Stimulated activated CD8-positive, alpha-beta memory T cell treated with anti-CD3 and anti-CD28 coated beads, Interleukin-7, amount 100 ng/mL, for 1 hour (primary cell): ENCODE measurements at places on chromosomes 11 and 22.

DNA sequence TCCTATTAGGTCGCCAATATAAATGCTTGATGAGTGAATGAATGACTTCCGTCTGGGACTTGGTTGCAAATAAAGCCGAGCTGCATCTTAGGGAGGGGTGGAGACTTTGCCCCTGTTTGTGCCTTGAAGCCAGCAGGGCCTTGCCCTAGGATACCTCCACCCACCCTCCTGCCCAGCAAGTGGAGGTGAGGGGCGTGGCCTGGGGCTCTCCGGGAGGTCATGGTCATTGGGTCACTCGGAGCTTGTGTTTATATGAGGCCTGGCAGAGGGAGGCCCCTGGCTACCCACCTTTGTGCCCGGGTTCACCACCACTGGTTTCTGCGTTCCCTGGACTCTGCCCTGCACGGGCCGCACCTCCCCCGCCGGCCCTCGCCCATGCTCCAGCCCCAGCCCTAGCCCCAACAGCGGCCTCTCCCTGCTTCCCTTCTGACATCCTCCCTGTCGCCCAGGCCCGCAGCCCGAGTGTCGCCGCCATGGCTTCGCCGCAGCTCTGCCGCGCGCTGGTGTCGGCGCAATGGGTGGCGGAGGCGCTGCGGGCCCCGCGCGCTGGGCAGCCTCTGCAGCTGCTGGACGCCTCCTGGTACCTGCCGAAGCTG, 4.3 kb downstream of the MPST start:
- DNase-seq = no peak

DNA sequence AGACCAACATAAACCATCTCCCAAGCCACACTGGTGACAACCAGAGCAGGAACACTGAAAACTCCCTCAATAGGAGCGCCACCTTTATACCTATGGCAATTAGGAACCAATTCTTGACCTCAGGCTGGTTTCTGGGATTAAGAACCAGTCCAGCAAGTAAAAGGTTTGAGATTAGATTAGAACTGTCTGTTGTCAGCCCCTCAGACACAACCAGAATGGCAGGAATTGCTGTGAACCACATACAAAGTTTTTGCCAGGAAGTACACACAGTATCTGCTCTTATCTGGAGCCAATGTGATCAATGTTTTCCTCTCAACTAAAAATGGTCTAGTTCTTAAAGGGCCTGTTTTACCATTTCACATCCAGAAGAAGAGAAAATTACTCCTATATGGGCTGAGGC, 55.2 kb downstream of the RBFOX2 start:
- no peak for DNase-seq

- DNase-seq = no peak
These were observed at the start of gene SLC43A1 for GRCh38 chr11:57515332-57516060. TSS of gene SLC43A1 (minus strand) at chr11:57515702. CDS start at chr11:57514111, 1,591 bp downstream.

GRCh38 chr11:94895451-94895850, 77.9 kb downstream of the CWC15 start:
- no peak for DNase-seq

GRCh38 chr22:28801845-28802594, 1.7 kb upstream of the XBP1 start:
- no peak for DNase-seq

DNA sequence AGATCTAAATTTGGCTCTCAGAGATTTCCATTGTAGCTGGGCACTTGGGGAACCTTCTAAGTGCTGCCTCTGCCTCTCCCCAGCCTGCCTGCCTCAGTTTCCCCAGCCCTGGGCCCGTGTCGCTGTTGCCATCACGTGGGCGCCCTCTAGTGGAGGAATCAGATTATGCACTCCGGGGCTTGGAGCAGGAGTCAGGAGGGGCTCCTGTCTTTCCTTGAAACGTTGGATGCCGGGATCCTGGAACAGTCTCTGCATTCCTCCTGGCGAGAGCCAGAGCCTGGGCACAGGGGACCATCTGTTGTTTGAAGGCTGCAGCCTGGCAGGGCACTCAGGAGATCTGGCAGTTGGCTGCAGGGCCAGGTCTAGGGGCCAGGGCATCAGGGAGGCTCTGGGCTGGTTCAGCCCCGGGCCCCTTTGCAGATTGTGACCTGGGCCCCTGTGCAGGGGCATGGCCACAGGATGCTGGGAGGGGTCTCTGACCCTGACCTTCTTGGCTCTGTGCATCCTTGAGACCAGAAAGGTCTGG, 71.6 kb downstream of the LRP5 start:
- peak; percentile 5 for DNase-seq

DNA sequence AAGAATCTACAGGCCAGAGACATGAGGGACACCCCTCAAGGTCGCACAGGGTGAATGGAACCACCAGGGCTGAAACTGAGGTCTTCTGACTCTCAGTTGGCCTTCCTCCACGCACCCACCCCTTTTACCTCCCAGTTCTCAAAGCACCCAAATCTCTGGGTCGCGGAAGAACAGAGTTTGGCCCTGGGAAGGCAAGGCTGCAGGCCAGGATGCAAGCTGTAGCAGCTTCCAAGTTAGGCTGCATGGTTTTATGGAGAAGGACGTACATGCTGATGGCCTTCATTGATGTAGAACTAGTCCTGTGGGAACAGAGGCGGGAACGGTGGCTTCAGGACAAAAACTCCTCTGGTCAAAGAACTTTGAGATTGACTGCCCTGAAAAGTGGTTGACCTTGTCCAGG, 143.5 kb upstream of the B3GAT1 start:
- no peak for DNase-seq
